Kidney epithelial cell (primary cell): ENCODE measurements at places on chromosomes 13 and 19.

DNA sequence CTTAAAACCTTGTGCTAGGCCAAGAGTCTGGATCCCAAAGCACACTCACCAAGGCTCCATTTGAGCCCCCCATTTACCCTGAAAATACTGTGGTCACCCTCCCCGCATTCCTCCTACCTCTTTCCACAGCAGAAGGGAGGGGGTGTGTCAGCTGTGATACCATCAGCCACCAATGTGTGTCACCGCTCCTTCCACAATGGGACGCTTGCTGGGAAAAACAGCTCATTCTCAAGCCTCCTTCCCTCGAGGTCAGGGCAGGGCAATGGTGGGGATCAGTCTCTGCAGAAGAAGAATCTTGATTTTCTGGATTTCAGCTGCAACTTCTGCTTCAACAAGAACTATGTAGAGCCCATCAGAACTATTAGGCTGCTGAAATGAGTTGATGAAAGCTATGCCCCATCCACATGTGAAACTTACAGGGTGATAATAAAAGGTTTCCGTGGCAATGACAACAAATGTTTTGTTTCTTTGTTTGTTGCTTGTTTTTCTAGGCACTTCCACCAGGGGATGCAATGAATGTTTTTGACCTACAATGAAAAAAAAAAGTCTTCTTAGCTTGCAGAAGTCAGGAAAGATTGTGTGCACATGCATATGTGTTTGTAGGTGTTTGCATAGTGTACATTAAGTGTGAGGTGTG, 26.4 kb upstream of the ZNF507 start:
- DNase-seq, result no peak

GRCh38 chr19:20787786-20788185, 11.7 kb downstream of the ZNF66 start:
- DNase-seq, result no peak

GRCh38 chr13:46893221-46893740, 3.6 kb downstream of the HTR2A start:
- no peak for DNase-seq

GRCh38 chr13:49633710-49634109, 5.4 kb downstream of the ARL11 start:
- no peak for DNase-seq

DNA sequence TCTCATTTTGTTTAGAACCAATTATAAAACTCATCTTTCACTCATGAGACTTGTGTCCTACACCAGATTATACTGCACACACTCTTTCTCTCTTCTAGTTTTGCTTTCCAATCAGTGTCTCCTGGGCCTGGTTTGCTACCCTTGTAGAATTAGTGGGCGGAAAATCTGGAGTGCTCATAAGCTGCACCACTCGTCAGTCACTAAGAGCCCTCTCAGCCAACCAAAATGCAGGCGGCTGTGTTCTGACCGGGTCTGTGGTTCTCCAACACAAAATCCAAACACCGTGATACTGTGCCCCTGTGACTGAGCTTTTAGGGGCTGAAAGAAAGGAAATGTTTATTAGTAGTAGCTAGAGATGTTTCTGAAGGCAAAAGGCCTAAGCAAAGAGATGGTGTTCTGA, 83.7 kb upstream of the OBI1 start:
- no peak for DNase-seq

DNA sequence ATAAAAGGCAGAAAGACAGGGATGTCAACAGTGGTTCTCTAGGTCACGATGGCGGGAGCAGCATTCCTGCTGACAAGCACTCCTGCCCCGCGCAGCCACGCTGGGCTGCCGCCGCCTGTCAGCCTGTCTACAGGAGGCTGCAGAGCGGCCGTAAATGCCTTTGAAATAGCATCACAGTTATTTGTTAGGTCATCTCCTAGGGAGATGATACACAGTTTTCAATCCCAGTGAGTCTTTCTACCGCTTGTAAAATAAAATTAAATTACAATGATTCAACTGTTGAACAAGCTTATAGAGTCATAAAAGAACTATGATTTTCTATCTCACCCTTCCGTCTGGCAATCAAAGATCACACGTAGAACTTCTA, 7.3 kb upstream of the SLC7A9 start:
- DNase-seq, result no peak

DNA sequence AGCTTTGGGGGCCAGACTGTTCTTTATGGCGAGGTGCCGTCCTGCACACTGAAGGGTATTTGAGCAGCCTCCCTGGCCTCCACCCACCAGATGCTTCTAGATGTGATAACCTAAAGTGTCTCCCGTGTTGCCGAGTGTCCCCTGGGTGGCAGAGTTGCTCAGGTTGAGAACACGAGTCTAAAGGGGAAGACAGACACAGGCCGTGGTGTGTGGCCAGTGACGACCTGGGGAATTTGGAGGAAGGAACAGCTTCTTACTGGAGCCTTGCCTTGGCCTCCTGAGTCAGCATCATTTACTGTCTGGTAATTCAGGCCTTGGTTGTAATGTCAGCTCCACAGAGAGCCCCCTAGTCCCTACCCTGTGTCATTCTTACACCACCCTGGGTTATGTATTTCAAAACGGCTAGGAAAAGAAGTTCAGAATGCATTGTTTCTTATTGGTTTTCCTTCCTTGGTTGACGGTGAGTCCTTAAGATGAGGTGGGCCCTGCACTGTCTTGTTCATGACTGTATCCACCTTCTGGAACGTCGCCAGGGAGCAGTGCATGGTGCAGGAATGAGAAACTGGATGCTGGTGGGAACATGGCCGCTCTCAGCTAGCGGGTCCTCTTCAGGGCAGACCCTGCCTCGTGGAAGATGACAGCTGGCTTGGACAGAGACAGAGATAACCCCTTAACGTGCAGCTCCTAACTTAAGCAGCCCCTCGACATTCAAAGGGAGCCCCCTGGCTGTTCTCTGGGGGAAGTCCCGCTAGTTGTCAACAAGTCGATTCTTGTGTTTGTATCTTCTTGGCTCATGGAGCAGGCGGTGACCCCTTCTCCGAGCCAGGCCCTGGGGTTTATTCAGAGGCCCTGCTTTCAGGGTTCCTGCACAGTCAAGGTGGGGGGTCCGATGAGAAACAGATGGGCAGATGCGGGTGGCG, 7.2 kb downstream of the SIN3B start:
- no peak for DNase-seq

- DNase-seq, result peak; percentile 92
Measured at GRCh38 chr13:95535243-95535642, 17.3 kb upstream of the CLDN10 start.

GRCh38 chr19:11620553-11620952, 23.3 kb downstream of the ZNF627 start:
- no peak for DNase-seq

DNA sequence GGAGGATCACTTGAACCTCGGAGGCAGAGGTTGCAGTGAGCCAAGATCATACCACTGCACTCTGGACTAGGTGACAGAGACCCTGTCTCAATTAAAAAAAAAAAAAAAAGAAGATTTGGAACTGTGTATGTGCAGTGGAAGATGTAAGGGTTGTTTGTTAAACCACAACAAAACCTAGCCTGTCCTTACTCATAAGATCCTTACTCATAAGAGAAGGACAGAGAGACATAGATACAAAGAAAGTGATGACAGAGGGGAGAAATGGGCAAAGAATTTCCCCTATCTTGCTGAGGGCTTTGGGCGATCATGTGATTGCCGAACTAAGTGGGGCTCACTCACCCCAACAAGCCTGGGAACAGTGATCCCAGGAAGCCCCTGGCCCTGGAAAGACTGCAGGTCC, 7.9 kb downstream of the ITPKC start:
- DNase-seq, result no peak

GRCh38 chr13:34513526-34513925, 428.5 kb upstream of the NBEA start:
- DNase-seq, result no peak

DNA sequence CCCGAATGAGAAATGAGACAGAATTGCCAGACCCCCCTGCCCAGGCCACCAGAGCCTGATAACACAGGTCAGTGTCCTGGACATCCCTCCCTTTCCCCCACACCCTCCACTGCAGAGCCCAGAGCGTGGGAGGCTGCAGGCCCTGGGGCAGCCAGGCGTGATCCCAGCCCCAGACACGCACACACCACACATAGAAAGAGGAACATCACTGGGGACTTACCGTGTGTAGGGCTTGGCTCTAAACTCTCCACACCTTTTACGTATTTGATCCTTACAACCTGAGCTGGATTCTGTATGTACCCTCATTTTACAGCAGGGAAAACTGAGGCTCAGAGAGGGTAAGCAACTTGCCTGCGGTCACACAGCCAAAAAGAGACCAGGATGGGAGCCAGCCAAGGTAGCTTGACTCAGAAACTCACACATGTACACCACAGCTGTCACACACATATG, 334 bp upstream of the ANGPTL6 start:
- DNase-seq, result no peak

DNA sequence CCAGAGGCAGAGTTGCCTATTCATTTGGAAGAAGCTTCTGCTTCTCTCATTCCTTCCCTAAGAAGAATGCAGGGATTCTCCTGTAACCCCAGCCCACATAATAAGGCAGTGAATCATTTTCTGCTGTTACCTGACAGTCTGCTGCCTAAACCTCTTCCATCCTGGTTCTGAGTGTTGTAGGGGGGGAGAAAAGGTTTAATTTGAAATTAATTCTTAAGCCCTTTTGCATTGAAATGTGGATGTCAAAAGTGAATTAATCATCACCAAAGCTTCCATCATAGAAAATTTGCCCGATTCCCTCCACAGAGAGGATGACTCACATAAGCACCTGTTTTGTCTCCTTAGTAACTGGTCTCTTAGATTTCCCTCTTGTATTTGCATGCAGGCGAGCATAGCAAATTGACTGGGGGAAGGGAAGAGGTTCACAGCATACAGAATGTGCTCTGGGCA, 146.7 kb upstream of the FNDC3A start:
- DNase-seq, result peak; percentile 61

GRCh38 chr13:20195801-20196200, 3.1 kb upstream of the GJB2 start:
- no peak for DNase-seq

- DNase-seq, result no peak
Measured at GRCh38 chr19:51632126-51632525, 1.9 kb upstream of the SIGLEC5 start.

DNA sequence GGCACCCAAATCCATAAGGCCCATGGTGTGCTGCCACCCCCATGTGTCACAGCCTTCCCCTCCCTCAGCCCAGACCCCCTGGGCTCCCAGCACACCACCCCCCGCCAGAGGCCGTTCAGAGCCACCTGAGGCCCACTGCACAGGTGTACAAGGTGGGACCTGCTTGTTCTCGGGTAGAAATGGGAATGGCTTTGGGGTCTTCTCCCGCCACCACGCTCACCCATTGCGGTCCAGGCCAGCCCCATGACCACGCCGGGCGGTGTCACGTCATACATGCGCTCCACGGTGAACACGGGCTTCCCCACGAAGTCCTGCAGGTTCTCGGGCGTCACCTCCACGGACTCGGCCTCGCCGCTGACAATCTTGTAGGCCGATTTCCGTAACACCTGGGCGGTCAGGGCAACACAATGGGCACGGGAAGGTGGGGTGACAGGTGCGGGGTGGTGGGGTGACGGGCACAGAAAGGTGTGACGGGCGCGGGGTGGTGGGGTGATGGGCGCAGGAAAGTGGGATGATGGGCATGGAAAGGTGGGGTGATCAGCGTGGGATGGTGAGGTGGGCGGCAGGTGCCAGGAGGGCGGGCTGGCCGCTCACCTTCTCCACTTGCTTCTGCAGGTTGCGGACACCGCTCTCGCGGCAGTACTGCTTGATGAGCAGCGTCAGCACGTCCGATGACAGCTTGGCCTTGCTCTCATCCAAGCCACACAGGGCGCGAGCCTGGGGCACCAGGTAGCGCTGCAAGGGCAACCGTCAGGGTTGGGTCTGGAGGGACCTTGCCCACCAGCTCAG, 4.3 kb downstream of the RPL36 start:
- DNase-seq, result no peak

DNA sequence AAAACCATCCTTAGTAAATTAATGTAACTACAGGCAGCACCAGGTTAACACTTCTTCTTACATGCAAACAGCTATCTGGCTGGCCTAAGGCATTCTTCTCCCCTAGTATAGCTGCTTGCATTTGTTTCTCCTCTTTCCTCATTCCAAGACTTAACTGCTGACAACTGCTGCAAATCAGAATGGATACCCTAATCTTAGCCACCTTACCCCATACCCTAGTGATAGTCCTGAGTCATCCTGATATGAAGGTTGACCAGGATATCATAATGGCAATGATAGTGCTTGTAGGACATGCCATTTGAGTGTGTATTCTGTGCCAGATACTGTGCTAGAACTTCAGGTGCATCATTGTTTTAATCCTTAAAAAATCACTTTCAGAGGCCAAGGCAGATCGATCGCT, 138.2 kb upstream of the MAB21L1 start:
- no peak for DNase-seq

DNA sequence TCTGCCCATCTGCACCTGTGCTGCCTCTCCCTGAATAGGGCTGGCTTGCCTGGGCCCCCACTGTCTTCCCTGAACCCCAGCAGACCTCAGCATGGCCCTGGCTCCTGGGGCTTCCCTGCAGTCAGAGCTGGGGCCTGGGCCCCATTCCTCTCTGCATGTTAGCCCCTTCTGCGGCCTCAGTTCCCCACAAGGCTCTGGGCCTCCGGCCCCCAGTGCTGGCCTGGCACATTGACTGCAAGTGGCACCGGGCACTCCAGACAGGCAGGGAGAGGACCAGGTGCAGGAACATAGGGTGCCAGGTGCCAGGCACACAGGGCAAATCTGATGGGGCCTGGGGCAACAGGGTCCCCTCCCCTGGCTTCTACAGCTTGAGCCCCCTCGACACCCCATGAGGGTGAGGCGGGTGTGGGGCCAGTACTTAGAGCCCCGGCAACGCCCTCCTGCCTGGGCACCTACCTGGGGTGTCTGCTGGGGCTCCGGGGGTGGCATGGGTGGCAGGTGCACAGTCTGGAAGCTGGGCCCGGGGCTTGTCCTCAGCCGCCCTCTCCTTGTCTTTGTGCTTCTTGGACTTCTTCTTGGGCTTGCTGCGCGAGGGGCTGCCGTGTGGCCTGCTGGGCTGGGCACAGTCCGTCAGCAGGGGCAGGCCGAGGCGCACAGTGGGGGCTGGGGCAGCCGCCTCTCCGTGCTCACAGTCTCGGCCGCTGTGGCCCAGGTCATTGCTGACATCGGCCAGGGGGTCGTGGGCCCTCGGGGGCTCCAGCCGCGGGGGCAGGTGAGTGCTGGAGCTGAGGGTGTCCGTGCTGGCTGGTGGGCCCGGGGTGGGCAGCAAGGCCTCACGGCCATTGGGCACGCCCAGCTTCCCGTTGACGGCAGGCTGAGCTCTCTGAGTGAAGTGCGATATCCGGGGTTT, 12.3 kb upstream of the ISYNA1 start:
- DNase-seq, result no peak

- DNase-seq, result no peak
Measured at GRCh38 chr19:305240-306150, 14.3 kb upstream of the PLPP2 start.
